ENCODE measurements at places on chromosomes 3 and 15.

DNA sequence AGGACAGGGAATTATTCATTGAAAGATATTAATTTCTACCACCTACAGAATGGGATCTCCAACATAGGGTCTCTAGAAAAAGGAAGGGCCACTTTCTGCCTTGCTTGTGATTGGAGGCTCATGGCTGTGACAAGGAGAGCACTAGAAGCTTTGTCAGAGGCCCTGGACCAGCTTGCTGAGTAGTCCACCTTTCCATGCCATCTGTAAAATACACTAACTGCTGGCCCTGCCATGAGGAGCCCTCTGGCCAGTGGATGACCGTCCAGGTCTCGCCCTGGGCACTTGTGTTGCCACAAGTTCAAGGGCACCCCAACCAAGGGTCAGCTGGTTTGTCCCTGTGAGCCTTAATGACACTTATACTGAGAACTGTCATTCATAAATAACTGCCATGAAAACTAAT lies 1.6 kb upstream of the SYNM start:
- no peak for DNase-seq

DNA sequence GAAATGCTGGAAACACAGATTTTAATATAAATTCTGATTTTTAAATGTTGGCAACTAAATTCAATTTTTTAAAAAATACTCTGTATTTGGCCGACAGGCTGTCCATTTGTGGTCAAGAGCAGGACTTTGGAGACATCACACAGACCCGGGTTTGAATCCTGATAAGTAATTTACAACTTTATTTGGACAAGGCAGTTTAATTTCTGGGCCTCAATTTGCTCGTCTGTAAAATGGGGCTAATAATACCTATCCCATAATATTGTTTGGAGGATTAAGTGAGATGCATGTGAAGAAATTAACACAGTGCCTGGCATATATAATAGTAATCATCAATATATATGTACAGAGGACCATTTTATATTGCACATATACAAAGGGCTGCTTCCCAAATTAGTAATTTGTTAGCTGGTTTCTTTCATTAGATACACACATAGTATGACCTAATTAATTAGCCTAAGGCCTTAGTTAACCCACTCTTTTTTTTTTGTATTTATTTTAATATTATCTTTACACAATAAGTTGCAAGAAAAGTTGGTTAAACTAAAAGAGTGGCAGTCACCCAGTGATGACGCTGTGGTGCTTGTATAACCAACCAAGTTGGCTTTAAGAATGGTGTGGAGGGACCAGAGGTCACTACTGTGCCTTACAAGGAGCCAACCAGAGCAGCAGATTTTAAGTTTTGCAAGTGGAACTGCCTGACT lies 665 bp downstream of the PIGB start:
- peak; percentile 34 for DNase-seq

DNA sequence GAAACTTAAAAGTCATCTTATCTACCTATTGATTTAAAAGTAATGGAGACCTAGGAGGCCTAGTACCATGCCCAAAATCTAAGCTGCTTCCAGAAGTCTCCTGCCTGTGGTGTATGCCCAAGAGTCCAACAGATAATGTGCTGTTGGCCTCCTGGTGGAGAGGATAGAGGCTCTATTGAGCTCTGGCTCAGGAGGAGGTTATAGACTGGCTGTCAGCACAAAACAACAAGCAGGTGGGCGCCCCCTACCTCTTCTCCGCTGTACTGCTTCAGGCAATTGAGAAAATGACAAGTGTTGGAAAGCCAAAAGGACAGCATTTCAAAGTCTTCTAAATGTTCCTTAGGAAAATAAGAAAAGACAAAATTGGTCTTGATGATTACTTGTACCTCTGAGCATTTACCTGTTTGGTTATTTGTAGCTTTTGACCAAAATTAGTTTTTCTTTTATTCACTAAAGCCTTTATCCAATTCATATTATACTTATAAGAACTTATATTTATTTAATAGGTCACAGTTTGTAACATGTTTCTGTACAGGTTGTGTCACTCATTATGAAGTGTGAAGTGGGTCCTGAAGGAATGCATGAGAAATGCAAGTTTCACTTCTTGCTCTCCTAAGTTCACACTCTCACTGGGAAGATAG lies 17.2 kb upstream of the GNB5 start:
- peak; percentile 64 for DNase-seq

DNA sequence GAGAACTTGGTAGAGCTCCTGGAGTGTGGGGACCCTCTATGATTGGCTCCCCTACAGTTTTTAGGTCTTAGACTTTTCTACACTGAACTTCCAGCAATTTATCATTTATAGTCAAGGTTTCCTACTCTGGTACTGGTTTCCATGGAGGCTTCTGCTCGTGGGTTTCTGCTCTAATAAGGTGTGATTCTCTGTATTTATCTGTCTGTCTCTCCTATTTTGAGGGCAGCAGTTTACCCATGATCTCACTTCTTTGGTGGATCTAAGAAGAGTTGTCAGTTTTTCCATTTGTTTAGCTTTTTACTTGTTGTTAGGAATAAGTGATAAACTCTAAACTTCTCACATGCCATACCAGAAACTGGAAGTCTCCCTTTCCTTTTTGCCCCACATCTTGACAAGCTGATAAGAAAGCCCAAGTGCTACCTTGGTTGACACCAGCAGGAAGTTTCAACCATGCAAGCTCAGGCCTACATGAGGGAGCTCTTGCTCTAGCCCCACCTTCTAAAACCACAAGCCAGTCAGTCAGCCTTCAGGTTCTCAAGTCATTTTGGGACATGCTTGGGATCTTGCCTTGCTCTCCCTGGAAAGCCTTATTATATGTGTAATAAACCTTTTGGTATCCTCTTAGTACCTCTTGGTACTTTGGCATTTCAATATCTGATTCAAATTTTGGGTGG lies 10.0 kb downstream of the TIMMDC1 start:
- no peak for DNase-seq

DNA sequence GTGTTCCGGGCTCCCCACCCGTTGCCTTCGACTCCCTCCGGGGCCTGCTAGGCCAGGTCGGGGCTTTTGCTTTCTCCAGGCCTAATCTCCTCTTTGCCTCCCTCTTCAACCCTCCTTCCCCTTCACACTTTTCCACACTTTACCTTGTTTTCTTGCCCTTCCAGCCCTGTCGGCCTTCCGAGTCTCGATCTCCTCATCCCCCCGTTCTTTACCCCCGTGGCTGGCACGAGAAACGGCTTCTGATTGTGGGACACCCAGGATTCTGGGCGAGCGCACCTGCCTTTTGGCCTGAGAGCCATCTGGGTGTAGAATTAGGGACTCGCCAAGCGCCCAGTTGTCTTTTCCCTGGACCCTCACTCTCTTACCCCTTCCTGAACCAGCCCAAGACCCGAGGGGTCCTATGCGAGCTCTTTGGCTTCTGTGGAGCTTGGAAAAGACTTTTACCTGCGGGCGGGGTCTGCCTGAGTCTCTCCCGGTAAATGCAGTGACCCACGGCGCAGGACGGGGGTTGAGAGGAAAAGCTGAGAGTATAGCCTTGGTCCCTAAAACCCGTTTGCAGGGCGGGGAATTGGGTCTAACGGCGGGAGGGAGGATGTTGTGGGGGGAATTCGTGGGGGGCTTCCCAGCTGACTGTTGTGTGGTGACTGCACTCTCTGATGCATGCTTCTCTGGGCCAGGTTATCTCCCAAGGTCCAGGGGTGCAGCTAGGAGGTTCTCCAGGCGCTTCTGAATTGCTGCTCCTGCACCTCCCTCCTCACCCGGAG lies 5.5 kb upstream of the ONECUT1 start:
- no peak for DNase-seq

GRCh38 chr3:116951610-116952009 lies 242.0 kb downstream of the TUSC7 start:
- no peak for DNase-seq

DNA sequence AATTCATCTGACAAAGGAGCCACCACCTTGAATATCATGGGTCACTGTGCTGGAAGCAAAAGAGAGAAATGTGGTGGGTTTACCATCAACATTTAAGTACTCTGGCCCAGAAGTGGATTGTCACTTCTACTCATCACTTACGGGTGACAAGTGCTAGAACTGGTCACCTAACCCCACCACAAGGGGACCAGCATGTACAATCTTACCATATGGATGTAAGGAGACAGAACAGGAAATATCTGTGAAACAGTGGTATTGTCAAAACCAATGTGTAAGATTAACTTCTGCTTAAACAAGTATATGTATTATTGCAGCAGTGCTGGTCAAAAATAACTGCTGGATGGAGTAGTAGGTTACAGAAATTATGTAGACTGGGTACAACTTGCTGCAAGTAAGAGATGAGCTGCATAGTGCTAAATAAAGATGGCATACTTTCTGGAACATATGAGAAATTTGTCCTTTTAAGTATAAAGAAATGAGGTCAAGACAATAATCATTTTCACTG lies 171.8 kb downstream of the POTEB3 start:
- peak; percentile 3 for DNase-seq

DNA sequence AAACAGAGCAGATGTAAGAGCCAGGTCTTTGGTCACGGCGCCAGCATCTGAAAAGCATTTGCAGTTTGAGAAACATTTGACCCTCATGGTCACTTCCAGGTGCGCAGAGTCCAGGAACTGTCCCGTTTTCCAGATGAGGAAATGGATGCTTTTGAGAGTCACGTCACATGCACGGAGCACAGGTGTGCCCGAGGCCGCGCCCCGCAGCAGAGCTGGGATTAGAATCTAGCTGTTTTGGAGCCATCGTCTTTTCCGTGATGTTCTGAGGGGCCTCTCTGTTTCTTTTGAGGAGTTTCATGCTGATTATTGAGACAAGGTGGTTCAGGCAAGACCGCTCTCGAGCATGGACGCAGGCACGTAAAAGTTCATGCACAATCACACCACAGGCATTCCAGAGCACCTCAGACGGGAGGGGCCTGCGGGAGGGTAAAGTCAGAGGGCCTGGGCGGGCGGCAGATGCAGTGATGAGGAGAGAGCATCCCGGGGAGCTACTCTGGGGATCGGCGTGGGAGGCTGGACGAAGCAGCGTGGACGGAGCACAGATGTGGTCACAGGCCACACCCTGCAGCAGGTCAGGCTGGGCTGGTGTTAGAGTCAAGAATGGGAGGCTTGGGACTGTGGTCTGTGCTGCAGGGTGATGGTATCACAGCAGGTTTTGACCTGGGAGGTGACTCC lies 139.2 kb upstream of the MEF2A start:
- no peak for DNase-seq

GRCh38 chr15:48989170-48989569 lies 25.5 kb upstream of the SHC4 start:
- no peak for DNase-seq

- no peak for DNase-seq
These were observed 62.4 kb downstream of the LEKR1 start for GRCh38 chr3:156888576-156888975.

All from suppressor macrophage (primary cell).